ENCODE measurements at places on chromosomes 16 and 17. TPM values are rescaled to one million over a fixed set of nuclear protein-coding genes. Genes with fewer than 3 reads are reported as not detected.

The CTRL gene
- total RNA-seq = 0.97 TPM

The AGRP gene
- not detected for total RNA-seq

DNA sequence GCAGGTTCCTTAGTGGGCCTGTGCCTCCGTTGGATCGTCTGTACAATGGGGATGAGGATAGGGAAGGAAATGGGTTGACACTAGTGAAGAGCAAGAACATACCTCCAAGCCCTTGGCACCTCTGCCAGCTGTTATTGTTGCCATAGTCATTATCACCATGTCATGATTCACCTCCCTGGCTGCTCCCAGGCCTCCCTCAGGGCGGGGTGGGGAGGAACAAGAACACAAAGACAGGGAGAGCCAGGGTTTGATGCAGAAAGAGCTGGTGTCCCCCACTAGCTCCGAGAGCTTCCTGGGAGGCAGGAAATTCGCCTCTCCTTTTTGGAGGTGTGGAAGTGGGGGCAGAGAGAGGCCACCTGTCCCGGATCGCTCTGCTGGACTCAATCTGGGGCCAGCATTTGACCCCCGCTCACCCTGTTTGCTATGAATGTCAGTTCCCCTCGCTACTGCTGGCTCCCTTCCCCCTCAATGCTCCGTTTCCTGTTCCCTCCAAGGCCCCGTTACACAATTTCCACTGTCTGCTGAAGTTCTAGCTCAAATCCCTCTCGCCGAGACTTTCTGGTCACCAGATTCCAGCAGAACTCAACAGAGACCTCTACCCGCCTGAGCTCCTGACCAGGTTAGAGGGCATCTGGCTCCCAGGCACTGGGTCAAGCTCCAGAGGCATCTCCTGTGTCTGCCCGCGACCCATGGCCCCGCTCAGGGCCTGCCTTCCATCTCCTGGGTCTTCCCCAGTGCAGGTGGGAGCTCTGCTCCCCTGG, 9.1 kb downstream of the TIMP2 start:
- peak; percentile 82 for DNase-seq

- no peak for DNase-seq
Observed at GRCh38 chr16:22055881-22056280, 36.5 kb upstream of the VWA3A start.

- no peak for DNase-seq
Observed at GRCh38 chr17:73400915-73401545, 89.2 kb upstream of the CDC42EP4 start.

GRCh38 chr17:17874478-17874877, 37.7 kb upstream of the SREBF1 start:
- DNase-seq = no peak

DNA sequence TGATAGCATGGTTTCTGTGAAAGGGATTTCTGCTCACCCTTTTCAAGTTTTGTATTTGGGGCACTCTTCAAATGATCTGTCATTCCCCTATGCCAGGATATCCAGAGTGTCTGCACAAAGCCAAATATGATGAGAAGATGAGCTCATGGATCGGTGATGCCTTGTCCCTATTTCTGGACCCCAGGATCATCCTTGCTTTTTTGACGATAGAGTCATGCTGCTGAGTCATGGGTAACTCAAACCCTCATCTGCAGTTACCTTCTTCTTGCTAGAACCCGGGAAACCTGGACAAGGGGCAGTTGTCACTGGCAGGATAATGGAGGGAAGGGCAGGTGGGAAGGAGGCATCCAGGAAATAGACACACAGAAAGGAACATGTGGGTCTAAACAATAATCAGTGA, 17.8 kb upstream of the MAPT start:
- DNase-seq = no peak

GRCh38 chr17:79799538-79800324, 2.9 kb upstream of the CBX8 start:
- DNase-seq = no peak

- no peak for DNase-seq
Observed at GRCh38 chr17:59506894-59507726, 58.3 kb upstream of the DHX40 start.

DNA sequence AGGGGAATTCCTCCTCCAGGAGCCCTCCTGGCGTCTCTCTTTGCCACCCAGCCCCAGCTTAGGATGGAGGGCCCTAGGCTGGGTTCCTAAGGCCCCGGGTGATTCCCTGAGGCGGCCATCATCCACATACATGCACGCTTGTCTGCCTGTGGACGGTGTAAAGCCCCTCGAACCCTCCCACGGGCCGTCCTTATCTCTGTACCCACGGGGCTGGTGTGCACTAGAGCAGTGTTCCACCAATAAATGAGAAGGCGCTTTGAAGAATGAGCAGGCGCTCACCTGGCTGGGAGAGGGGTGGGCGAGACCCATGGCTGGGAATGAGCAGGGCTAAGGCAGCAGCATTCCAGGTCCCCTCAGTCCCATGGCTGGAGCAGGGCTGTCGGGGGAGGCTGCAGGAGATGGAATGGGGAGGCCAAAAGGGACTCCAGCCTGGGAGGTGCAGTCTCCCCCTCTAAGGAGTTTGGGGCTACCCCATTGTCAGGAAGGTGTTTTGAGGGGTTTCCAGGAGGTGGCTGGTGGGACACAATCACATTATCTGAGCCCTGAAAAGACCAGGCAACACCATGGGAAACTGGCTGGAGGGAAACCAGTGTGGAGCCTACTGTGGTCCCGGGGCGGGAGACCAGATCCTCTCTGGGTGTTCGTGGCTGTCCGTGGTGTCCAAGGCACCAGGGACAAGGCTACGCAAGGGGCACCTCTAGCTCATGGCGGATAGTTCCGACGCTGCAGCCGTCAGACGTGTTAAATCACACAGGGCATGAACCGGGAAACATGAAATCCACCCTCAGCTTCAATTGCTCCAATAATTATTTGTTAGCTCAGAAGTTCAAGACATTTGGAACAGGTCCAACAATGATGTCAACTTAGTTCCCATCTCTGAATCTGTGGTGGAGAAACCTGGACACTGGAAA, 87.5 kb upstream of the DNAH17 start:
- DNase-seq = peak; percentile 53

Data from left cardiac atrium (tissue), 4 donors.